ENCODE measurements at places on chromosomes 12 and 14.

- no peak for DNase-seq
Observed at GRCh38 chr12:94123127-94123526, 25.2 kb upstream of the PLXNC1 start.

GRCh38 chr12:124774462-124775167 is 89.0 kb downstream of the SCARB1 start:
- peak; percentile 58 for DNase-seq

DNA sequence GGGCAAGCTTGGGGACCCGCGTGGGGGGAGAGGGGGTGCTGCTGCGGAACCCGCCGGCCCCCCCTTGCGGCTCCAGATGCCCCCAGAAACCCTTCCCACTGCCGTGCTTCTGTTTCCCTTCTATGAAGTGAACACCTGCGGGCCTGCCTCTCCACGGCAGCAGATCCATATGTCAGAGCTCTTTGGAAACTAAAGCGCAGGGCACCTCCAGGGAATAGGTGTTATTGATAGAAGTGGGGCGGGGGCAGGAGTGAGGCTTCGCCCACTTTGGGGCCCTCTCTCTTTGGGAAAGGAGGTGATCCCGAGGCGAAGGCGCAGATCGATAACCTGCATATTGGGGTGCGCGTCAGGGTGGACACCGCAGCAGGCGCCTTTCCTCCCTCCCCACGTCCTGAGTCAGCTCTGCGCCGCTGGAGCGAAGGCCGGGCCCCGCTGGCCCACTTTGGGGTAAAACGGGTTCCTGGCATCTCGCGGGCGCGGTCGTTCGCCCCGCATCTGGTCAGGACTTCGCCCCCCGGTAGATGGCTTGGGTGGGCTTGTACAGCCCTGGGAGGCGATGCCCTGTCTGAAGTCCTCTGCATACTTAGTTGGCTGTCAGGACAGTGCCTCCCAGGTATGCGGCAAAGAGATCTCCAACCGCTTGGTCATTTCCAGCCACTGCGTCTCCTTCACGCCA is 524 bp downstream of the KMT5A start:
- no peak for DNase-seq

DNA sequence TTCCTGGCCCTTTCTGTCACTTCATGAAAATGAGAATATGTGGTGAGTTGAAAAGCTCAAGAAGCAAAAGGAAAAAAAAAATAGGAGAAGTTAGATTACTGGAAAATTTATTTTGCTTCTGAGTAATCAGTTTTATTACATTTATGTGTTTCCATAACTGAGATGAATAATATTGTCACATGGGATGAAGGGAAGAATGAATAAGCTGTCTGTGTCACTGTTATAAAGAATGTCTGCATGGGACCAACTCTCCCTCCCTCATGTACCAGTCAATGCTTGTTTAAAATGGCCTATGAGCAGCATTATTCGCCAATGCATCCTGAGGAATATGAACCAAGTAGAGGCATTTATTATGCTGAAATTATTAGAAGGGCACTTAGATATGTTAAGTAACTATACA is 246.3 kb downstream of the PRKD1 start:
- no peak for DNase-seq

DNA sequence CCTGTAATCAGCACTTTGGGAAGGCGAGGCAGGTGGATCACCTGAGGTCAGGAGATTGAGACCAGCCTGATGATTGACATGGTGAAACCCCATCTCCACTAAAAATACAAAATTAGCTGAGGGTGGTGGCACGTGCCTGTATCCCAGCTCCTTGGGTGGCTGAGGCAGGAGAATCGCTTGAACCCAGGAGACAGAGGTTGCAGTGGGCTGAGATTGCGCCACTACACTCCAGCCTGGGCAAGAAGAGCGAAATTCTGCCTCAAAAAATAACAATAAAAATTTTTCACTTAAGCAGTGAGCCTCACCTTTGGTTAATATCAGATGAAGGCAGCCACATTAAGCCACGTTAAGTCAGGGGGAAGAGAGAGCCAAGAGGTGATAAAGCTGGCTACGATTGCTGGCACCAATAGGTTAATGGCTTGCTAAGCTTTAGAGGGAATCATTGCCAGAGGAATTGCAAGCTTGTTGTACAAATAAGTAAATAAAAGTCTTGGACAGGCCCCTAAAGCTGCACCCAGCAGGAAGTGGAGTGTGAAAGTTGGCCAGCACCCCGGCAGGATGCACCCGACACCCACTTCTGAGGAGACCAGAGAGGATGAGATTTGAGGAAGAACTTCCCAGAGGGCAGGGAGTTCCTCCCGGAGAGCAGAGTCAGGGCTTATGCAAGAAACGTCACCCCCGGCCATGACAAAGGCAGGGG is 41.3 kb upstream of the TESC start:
- no peak for DNase-seq

- no peak for DNase-seq
Observed at GRCh38 chr14:66360366-66360926, 125.7 kb upstream of the CCDC196 start.

GRCh38 chr12:28966046-28966780 is 182.9 kb upstream of the FAR2 start:
- no peak for DNase-seq

DNA sequence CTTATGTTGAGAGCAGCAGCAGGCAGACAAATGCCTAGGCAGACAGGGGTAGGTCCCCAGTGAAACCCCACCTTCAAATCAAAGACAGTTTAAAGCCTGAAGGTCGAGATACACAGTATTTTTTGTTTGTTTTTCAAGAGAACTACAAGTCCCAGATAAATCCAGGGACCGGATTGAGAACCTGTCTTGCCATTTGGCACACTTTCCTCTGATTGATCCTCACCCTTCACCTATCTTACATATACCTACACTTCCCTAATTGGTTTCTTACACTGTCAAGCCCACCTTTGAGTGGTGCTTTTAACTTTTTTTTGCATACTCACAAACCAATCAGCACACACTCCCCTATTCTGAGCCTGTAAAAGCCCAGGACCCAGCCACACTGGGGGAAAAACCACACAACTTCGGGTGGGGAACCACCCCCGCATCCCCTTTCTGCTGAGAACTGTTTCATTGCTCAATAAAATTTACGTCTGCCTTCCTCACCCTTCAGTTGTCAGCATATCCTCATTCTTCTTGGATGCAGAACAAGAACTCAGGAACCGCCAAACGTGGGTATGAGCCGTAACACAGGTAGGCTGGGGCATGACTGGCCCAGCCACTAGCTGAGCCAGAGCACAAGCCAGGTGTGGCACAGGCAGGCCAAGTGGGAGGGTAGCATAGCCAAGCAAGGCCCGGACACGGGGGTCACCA is 11.1 kb downstream of the DICER1 start:
- no peak for DNase-seq

DNA sequence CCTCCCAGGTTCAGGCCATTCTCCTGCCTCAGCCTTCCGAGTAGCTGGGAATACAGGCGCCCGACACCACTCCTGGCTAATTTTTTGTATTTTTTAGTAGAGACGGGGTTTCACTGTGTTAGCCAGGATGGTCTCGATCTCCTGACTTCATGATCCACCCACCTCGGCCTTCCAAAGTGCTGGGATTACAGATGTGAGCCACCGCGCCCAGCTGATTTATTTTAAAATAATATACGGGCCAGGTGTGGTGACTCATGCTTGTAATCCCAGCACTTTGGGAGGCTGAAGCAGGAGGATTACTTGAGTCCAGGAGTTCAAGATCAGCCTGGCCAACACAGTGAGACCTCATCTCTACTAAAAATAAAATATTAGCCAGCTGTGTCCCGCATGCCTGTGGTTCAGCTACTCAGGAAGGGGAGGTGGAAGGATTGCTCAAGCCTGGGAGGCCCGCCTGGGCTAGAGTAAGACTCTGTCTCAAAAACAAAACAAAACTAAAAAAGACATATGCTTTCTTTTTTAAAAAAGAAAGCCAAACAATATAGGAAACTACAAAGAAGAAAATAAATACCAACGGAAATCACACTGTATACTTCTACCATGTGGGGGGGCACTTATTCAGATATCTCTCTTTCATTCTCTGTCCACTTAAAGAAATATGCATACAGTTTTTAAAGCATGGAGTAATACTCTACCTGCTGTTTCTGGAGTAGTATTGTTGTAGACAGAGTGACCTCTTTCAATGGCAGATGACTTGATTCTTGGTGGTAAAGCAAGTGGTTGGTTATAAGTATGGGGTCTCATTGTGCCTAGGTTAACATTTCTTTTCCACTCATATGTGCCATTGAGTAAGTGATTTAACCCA is 930 bp upstream of the MIA2 start:
- DNase-seq: no peak

GRCh38 chr14:34883954-34884353 is 8.8 kb upstream of the BAZ1A start:
- DNase-seq: no peak

- DNase-seq: no peak
Observed at GRCh38 chr14:99643343-99643742, 1.6 kb upstream of the HHIPL1 start.

DNA sequence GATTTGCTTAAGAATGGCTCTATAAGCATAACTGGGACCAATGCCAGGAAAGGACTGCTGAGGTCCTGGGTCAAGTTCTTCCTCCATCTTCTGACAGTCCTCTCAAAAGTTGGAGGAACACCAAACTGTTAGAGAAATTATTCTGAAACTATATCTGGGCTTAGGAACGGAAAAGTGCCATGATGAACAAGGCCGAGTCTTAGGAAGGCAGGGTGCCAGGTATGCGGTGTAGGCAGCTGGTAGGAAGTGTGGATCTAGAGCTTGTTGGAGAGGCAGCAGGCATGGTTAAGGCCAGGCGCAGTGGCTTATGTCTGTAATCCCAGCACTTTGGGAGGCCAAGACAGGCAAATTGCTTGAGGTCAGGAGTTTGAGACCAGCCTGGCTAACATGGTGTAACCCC is 7.7 kb downstream of the GNPTAB start:
- DNase-seq: no peak

DNA sequence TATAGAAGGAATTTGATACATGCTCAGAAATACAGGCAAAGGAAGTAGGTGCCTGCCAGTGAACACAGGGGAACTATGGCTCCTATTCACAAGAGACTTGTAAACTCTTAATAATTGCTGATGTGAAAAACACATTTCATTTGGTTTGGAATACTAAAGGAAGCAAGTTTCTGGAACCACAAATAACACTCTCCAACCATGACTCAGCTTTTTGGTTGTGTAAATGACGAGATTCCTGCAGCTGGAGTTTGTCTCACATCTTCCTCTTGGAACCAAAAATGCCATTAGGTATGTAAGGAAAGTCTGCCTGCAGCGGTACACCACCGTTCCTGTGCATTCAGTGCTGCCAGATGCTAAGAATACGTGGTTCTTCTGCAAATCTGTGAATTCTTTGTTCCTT is 4.5 kb upstream of the OR11H6 start:
- no peak for DNase-seq

- no peak for DNase-seq
Observed at GRCh38 chr14:68181519-68182326, 362.1 kb downstream of the RAD51B start.

- no peak for DNase-seq
Observed at GRCh38 chr12:106309671-106310505, 7.4 kb downstream of the TCP11L2 start.

- no peak for DNase-seq
Observed at GRCh38 chr12:22333186-22333712, 1.3 kb downstream of the ST8SIA1 start.

DNA sequence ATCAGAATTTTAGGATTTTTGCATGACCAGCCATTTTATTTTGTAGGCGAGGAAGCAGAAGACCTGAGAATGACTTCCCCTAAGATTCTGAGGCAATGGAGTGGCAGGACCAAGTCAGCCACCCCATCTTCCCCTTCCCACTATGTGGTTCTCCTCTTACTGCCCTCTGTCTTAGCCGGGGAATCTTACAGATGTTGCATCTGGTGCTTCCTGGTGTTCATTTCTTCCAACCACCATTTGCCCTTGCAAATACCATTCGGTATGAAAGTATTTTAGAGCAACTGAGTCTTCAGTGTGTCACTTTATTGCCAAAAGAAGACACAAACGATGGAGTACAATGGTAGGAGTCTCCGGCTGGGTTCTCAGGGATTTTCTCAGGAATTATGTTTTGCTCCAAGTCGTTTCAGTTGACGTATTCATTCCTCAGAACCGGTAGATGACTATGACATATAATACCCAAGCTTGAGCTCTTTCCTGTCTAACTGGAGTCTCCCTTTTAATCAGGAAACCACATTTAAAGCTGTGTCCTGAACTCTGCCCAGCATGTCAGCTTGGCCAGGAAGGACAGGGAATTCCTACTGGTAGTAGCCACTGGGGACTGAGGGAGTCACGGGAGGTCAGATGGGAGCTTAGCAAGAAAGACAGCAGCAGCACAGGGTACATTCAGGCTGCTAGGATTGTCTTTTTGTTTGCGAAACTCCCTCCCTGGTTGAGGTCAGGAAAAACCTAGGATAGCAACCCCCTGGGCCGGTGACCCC is 87.0 kb downstream of the SAMD4A start:
- DNase-seq: no peak

DNA sequence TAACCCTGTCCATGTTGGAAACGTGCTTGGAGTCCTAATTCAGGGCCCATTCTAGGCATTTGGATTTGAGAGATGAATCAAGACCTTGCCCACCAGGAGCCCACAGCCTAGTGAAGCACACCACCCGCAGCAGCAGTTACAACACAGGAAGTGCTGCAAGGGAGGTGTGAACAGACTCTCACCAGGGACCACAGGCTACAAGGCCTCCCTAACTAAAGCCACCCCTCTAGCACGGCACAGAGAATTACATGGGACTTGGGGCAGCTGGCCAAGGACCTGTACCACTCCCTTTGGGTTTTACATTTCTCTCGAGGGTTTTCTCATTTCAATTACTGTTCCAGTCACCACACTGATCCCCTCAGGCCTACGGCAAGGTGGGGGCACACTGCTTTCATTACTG is 49.5 kb upstream of the FOXN3 start:
- no peak for DNase-seq

DNA sequence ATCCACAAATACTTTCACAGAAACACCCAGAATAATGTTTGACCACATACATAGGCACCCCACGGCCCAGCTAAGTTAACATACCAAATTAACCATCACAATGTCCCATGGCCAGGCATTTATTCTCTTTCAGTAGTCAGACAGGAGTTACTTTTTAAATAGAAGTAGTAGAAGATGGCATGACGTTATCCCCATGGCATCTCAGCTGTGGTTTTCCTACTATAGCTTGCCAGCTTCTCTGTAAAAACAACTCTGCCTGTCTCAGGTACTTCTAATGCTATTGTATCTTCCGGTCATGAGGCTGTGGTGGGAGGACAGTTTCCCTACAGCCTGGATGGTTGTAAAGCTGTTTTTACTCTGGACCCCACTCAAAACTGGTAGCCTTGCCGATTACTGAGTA is 19.3 kb downstream of the CTSG start:
- no peak for DNase-seq

GRCh38 chr12:44618946-44619345 is 257.2 kb downstream of the NELL2 start:
- no peak for DNase-seq

DNA sequence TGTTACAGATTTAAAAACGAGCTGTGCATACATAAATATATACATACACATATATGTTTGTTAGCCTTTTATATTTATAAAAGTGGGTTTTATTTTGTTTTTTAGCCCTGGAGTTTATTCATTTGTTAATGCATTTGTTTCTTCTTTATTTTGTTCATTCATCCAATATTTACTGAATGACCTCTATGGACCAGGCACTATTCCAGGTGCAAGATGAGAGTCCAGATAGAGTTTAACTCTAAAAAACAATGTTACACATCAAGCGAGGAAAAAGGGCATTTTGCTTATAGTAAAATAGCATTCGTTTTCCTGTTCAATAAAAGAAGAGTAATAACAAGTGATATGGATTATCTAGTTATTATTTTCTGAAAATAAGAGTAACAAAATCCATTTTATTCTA is 14.2 kb downstream of the ACSS3 start:
- DNase-seq: no peak

GRCh38 chr12:93979189-93979588 is 169.2 kb upstream of the PLXNC1 start:
- no peak for DNase-seq

GRCh38 chr12:130924966-130925665 is 28.6 kb upstream of the ADGRD1 start:
- DNase-seq: no peak
